Calu3 (cell line): ENCODE measurements at places on chromosomes 5 and 9. TPM values are rescaled to one million over a fixed set of nuclear protein-coding genes. Genes with fewer than 3 reads are reported as not detected.
A peak's percentile ranks its signal among the peaks of the same experiment; 100 is the strongest.

- DNase-seq: no peak
Observed at GRCh38 chr5:110899566-110900412, 161.0 kb downstream of the SLC25A46 start.

GRCh38 chr5:51488803-51489642 lies 105.8 kb downstream of the ISL1 start:
- DNase-seq: no peak

DNA sequence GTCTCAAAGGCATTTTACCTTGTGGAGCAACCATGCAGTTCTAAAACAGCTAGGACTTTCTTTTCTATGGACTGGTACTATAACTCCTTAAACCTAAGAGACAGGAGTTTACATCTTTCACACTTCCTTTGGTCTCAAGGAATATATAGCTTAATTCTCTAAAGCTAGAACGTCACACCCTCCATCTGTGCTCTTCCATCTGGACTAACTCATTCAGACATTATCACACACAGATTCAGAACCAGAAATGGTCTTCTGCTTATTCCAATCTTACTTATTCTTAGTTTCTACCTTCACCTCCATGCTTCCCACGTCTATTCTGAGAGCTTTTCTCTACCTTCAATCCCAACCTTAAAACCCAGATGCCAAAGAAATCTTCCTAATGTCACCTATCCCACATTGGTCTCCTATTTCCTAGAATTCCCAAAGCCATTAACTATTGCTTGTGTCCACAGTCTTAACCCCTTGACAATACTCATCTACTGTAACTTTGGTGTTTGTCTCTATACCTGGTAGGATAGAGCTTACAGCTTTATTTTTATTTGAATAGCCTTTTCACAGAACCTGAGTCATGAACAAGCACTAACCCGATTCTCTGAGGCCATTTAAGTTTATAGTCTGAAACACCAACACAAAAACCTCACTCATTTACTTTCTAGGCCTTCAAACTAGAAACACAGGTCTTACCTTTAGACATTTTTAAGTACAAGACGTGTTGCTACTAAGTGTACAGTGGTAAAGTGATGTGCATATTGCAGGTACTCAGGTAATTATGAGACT lies 22.8 kb downstream of the CSNK1A1 start:
- DNase-seq: no peak

- DNase-seq: no peak
Observed at GRCh38 chr9:18626046-18626698, 152.2 kb downstream of the ADAMTSL1 start.

DNA sequence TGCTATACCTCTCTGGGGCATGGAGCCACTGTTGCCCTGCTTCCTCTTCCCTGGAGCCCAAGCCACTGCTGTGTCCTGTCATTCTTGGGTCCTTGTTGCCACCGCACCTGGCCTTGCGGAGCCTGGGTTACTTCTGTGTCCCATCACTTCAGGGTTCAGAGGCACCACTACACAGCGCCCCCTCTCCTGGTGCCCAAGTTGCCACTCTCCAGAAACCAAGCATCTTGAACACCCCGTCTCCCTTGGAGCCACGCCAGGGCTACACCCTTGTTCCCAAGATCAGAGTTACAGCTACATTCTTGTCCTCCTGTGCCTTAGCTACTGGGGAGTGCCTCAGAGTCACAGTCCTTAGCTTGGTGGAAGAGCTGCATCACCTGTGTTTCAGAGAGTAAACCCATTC lies 147.2 kb upstream of the CD180 start:
- DNase-seq: no peak

DNA sequence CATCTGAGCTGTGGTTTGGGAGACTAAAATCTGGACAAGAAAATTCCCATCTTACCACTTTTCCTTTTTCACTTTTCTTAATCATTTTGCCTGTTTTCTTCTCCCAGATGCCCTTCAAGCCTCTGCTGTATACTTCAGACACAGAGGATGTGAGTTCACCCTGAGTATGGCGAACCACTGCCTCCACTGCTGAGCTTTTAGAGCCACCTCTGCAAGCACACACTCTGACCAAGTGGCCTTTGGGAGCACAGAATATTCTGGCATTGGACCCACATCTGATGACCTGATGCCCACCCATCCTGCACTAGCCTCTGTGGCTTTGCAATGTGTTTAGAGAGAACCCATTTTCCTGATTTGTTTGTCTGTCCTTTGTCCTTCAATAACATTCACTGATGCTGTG lies 32.5 kb downstream of the TERT start:
- DNase-seq: no peak

DNA sequence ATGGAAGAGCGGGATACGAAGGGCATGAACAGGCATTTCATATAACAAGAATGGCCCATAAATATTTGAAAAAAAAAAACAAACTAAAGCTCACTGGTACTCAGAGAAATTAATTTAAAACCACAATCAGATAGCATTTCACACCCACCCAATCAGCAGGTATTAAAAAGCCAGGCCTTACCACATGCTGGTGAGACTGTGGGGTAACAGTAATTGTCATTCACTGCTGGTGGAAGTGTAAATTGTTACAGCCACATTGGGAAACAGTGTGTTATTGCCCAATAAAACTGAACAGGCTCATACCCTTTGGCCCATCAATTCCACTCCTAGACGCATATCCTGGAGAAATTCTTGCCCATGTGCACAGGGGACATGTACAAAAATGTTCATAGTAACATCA lies 66.0 kb downstream of the PLAC8L1 start:
- no peak for DNase-seq

- DNase-seq: no peak
Observed at GRCh38 chr5:74044936-74045335, 418.9 kb downstream of the ARHGEF28 start.

GRCh38 chr5:138241688-138242571 lies 28.8 kb upstream of the CDC23 start:
- peak; percentile 25 for DNase-seq

GRCh38 chr9:136546697-136547501 lies 1.1 kb upstream of the NOTCH1 start:
- peak; percentile 44 for DNase-seq

GRCh38 chr9:84059936-84060335 lies 79.3 kb downstream of the RMI1 start:
- DNase-seq: no peak

DNA sequence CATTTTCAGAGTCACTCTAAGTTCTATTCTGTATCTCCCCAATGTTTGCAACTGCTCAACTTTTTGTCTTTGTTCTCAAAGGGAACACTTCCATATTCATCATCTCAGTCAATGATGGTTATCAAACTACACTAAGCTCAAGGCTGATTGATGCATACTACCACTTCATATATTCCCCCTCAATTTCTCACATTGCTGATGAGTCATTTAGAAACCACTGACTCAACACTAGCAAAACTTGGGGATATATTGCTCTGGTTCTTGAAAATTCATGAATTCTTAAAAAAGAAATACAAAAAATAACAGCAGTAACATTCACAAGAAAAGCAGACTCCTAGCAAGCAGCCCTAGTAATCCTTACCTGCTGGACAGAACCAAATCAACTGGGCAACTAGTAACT lies 52.2 kb downstream of the ABHD17B start:
- no peak for DNase-seq

DNA sequence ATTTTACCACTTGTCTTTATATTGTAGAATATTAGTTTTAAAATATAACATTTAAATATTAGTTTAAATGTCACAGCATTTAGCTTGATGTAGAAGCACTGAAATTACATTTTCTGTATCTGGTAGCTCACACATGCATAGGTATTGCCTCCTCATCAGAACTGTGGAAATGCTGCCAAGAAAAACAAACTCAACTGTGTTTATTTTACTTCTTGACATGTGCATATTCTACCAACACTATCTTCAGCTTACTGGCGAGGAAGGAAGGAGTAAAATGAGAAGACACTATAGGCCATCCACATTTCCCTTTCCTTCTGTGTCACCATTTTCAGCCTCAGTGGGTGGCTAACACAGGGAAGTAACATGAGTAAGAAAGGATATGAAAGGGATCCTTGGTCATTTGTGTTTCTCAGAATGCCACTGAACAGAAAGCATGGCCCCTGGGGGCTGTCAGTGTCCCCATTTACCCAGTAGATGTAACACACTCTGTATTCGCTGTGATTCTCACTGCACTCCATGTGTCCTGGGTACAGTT lies 81.0 kb upstream of the HTR4 start:
- no peak for DNase-seq

DNA sequence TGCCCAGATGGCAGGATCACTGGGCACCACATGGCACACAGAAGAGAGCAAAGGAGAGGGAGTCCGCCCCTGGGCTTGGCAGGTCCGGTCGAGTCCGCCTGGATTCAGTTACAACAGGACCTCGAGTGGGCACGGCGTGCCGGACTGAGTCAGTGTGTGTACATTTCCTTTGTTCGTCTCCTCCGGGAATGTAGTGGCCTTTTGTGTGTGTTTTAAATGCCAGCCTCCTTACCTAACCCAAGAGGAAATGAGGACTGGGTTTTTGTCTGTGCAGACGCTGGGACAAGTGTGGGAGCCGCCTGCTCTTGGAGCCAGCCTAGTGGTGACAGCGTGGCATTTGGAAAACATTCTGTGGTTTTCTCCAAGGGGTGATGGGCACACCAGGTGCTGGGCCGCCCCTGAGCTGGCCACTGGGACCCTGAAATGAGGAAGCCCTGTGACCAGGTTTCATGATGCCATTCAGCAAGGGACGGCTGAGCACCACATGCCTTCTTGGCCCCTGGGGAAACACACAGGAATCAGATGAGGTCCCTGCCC lies 9.6 kb downstream of the NEK6 start:
- peak; percentile 64 for DNase-seq

DNA sequence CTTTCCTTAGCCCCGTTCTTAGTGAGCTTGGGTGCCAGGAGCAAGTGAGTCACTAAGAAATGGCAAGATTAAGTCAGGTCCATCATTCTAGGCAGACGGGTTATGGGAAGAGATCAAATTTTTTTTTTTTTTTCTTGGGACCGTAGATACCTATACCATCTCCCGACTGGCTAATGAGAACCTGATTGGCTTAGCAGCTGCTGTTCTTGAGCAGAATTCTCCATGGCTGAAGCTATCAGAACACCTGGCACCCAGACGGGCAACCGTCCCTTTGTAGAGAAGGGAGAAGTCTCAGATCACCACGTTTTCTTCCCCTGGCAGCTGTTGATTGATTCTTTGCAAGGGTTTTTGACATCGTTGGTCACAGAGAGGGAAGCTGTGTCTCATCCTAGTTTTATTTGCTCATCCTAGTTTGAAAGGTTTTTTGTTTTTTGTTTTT lies 78.6 kb downstream of the AOPEP start:
- peak; percentile 18 for DNase-seq

DNA sequence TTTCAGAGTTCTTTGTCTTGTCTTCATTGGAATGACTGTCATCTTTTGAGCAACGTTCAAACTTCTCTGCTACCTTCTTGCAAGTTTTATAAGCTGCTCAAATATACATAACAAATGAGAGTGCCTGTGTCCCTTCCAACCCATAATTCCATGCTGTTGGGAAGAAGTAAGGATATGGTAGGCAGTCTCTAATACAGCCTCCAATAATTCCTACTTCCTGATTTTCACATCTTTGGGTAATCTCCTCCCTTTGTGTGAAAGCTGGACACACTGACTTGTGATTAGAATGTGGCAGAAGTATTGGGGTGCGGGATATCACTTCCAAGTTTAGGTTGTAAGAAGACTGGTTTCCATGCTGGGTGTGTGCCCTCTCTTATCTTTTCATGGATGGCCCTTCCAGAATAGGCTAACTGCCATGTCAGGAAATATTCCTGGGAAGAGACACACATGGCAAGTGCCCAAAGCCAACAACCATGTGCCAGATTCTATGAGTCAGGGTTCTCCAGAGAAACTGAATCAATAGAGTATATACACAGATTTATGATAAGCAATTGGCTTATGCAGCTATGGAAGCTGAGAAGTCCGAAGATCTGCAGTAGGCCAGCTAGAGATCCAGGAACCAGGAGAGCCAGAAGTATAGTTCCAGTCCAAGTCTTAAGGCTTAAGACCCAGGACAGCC lies 531.3 kb downstream of the NTRK2 start:
- peak; percentile 26 for DNase-seq

- no peak for DNase-seq
Observed at GRCh38 chr5:79047199-79047598, 22.3 kb downstream of the DMGDH start.

- no peak for DNase-seq
Observed at GRCh38 chr9:93575796-93576257, 557 bp upstream of the PHF2 start.

- peak; percentile 71 for DNase-seq
Observed at GRCh38 chr5:78594610-78595457, 53.7 kb downstream of the LHFPL2 start.

GRIN1 gene
- total RNA-seq: 0.24 and 0.54 TPM in 2 replicates

ROPN1L gene
- total RNA-seq: 0.40 TPM in 1 of 2 replicates, not detected in the other

SLC45A2 gene
- total RNA-seq: 0.59 TPM in 1 of 2 replicates, not detected in the other

SLC23A1 gene
- 0.80 and 2.8 TPM in 2 replicates for total RNA-seq

CMYA5 gene
- total RNA-seq: 1.8 and 3.3 TPM in 2 replicates

IFNK gene
- total RNA-seq: not detected in 2 replicates

CARTPT gene
- not detected in 2 replicates for total RNA-seq

SPINK1 gene
- total RNA-seq: 307 and 444 TPM in 2 replicates

TAS2R1 gene
- not detected in 2 replicates for total RNA-seq

IRX1 gene
- not detected in 2 replicates for total RNA-seq

TMEM141 gene
- 64.1 and 75.8 TPM in 2 replicates for total RNA-seq

PLAC8L1 gene
- 1.4 and 3.8 TPM in 2 replicates for total RNA-seq
